ENCODE measurements at places on chromosomes 6 and 20.

DNA sequence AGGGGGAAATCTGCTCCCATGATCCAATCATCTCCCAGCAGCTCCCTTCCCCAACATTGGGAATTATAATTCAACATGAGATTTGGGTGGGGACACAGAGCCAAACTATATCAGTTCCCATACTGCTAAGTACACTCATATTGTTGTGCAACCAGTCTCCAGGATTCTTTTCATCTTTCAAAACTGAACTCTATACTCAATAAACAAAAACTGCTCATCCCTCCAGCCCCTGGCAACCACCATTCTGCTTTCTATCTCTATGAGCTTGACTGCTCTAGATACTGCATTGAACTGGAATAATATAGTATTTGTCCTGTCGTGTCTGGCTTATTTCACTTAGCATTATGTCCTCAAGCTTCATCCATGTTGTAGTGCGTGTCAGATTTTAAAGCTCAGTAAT is 42.9 kb downstream of the STX11 start:
- no peak for DNase-seq

DNA sequence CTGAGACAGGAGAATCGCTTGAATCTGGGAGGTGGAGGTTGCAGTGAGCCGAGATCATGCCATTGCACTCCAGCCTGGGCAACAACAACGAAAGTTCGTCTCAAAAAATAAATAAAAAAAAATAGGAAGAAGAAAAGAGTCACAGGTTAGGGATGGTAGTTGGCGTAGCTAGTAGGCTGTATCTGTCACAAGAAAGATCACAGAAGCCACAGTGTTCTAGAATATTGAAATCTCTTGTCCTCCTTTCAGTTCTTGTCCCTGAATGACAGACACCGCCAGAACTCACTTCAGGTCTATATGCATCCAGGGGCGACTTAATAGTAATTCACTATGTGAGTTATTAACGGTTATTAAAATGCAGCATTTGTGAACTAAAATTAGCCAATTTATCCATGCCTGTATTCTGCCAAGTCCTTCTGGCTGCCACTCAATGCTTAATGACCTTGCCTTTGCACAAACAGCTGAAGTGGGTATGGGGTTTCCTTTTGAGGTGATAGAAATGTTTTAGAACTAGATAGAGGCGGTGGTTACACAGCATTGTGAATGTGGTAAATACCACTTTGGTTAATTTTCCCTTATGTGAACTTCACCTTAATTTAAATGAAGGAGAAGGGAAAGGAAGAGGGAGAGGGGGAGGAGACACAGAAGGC is 41.3 kb upstream of the ZMYND8 start:
- DNase-seq = no peak

- DNase-seq = no peak
Measured at GRCh38 chr6:121837545-121838229, 402.2 kb downstream of the GJA1 start.

DNA sequence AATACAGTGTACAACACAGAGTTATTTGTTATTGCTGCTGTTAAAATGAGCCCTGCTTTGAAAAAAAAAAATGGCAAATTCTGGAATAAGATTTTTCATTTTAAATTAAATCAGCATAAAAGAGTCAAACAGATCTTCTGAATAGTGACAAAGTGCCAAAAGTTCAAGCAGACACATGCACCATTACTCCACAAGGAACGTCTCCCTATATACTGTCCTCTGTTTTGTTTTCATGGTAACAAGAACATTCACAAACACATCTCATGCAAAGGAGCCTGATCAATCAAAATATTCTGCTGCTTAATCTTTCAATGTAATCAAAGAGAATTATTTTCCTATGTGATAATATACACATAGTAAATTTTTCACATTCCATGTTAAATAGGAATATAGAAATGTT is 2.7 kb downstream of the HIVEP2 start:
- no peak for DNase-seq

DNA sequence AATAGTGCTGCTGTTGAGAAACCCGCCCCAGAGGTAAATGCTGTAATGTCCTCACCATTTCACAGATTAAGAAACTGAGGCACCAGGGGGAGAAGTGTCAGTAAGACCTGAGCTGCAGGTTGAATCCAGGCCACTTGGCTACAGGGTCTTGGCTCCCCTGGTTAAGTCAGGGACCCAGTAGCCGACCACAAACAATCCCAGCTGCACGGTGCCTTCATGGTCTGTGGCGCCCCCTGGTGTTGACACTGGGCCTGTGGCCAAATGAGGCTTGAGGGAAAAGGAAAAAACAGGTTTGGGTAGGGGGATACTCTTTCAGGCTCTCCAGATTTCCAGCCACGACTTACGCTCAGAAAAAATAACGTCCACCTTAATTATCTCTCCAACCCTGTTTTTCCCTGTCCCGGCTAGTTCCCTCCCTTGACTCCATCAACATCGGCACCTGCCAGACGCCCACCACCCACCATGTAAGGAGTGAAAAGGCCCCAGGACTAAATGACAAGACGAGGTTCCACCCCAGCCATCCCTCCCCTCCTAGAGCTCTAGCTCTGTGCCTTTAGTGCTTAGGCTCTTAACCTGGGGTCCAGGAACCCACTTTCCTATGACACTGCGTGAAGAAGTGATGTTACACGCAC is 47.7 kb upstream of the POLR1H start:
- DNase-seq = no peak

DNA sequence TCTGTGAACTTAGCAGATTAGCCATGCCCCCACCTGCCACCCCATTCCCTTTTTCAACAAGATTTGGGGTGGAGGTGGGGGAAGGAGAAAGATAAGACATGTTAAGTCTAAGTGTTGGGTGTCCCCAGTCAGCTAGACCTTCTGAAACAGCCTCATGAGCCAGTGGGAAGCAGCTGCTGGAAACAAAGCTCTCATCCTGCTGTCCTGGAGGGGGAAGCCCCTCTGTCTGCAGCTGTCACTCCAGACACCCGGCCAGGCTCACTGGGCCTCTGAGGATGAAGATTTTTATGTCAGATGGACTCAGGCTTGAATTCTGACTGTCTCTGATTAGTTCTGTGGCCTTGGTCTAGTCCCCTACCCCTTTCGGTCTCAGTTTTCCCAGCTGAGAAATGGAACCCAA is 1.1 kb downstream of the BPIFB3 start:
- no peak for DNase-seq

DNA sequence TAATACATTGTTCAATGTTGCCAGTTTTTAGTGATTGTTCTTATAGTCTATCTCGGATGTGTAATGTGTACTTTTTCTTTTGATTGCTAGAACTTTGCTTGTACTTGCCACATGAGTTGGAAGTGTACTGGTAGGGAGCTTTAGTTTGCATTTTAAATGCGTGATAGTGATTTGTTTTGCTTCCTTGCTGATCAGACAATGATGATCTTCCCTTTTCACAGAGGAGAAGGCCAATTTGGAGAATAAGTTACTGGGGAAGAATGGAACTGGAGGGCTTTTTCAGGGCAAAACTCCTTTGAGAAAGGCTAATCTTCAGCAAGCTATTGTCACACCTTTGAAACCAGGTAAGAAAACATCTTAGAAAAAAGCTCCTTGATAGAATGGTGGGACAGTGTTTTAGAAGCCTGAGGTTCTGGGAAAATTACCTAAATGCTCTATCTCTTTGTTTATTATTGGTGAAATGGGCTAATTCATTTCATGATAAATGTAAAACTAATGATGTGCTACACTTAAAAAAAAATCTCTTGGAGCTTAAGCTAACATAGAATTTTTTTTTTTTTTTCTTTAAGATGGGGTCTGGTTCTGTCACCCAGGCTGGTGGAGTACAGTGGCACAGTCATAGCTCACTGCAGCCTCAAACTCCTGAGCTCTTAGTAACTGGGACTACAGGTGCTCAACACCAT is 20.9 kb downstream of the TPX2 start:
- DNase-seq = no peak

DNA sequence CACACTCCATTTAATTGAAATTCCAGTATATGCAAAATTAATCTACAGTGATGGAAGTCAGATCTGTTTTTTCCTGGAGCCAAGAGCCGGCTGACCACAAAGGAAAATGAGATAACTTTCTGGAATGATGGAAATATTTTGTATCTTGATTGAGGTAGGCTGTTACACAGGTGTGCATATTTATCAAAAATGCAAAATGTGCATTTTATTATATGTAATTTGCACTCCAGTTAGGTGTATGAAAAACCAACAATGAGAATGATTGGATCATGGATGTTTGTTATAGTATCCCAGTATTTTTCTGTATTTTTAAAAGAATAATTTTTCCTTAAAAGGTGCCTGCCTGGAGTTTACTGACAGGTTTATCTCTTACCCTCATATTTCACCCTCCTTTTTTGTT is 242.0 kb upstream of the JAG1 start:
- DNase-seq = no peak

GRCh38 chr6:1925743-1926430 is 316.2 kb downstream of the FOXC1 start:
- no peak for DNase-seq

DNA sequence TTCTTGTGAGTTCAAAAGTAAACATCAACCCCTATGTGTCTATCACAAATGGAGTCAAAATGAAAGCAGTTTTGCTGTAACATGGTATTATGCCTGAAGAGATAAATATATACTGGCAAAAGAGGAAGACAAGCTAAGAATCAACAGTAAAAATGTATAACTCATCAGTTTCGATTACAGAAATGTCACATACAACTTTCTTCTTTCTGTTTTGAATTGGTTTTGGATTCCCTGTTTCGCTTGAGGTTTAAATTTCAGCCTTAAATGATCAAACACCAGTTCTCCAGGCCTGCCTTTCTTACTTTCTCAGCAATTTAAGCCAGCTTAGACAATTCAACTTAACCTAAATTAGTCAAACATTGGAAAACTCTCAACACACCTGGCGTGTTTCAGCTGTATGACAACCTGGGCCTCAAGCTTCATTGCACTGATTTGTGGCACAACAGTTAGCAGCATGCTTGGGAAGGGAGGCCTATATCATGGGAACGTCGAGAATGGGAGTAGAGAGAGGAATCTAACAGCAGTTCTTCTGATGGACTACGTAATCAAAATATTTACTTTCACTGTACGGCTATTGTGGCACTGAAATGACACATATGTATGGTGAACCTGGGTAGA is 51.9 kb upstream of the MARCKS start:
- no peak for DNase-seq

- no peak for DNase-seq
Measured at GRCh38 chr6:104956731-104957294, at the start of gene LIN28B. TSS of gene LIN28B (plus strand) at chr6:104957107. CDS start at chr6:104957251, 144 bp downstream.

DNA sequence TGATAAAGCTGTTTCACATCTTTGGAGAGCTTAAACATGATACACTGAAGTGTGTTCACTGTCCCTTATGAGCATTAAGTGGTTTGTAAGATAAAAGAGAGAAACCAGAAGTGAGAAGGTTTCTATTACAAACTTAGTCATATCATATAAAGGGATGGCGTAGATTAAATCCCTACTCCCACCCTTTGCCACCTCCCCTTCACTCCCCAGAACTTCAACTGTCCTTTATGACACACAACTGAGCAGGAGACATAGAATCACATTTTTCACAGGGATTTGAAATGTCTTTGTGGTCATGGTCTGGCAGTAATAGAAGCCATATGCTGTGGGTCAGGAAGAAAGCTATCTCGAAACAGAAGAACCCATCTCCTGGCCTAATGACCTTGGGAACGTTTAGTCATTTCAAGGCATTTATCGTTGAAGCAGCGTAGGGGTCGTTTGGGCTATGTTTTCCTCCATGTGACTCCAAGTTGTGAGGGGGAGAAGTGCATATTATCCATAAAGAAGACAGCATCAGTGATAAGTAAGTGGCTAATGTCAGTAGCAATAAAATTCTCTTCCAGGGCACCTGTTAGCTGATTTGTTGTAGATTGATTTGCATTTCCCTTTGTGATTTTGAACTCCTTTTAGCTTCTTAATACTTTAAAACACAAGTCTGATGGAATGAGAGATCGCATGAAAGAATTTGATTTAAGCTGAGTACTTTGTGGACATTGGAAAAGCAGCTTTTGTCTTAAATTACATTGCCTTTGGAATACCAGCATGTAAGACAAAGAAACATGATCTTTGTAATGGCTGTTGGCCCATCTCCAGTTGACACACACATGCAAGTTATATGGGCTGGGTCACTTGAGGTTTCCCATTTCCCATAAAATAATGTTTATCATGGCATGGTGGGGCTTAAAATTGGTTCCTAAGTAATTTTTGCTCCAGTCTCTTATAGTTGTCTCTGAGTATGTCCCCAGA is 501.5 kb upstream of the FLRT3 start:
- no peak for DNase-seq

GRCh38 chr6:149094934-149095351 is 222.6 kb upstream of the TAB2 start:
- no peak for DNase-seq

DNA sequence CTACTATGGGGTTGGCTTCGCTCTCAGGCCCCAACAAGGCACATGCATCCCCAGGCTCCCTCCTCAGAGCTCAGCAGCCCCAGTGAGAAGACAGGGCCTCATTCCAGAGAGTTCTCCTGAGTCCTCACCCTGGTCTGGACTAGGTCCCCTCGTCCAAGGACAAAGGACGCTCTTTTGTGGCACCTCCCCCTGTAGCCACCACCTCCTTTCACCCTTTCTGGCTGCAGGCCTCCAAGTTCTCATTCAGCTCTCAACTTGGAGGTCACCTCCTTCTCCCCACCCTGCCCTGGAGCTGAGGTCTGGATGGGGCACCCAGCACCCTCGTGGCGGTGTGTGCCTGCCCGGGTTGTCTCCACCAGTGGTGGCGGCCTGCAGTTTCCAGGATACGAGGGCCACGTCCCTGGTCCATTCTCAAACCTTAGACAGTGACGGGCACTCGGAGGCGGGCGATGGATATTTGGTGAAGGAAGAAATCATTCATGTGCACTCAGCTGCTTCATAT is 2.5 kb downstream of the UNC93A start:
- DNase-seq = peak; percentile 66

GRCh38 chr6:143279385-143279784 is 171.1 kb downstream of the ADAT2 start:
- DNase-seq = no peak

DNA sequence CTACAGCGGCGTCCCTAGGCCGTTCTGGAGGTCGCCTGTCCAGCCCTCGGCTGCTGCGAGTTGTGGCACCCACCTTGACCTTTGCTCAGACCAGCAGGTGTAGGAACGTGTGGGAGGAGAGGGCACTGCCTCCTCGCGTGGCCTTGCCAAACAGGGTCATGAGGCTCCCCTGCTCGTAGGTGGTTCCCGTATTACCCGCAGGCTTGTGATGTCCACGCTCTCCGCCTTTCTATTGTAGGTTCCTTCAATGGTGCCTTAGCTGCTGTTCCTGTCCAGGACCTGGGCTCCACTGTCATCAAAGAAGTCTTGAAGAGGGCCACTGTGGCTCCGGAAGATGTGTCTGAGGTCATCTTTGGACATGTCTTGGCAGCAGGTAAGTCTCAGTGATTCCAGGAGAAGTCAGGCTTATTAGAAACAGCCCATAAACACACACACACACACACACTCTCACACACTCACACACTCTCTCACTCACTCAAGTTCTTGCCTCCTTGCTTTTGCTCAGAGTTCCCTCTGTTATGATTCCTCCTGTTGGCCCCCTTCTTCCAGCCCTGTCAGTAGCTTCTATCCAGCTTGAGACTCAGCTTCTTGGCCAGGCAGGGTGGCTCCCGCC is 942 bp downstream of the ACAT2 start:
- DNase-seq = peak; percentile 75

All from cardiac septum (tissue), 1 donor.